Sigmoid colon (tissue), 7 donors: ENCODE measurements at places on chromosomes 2 and 18.

DNA sequence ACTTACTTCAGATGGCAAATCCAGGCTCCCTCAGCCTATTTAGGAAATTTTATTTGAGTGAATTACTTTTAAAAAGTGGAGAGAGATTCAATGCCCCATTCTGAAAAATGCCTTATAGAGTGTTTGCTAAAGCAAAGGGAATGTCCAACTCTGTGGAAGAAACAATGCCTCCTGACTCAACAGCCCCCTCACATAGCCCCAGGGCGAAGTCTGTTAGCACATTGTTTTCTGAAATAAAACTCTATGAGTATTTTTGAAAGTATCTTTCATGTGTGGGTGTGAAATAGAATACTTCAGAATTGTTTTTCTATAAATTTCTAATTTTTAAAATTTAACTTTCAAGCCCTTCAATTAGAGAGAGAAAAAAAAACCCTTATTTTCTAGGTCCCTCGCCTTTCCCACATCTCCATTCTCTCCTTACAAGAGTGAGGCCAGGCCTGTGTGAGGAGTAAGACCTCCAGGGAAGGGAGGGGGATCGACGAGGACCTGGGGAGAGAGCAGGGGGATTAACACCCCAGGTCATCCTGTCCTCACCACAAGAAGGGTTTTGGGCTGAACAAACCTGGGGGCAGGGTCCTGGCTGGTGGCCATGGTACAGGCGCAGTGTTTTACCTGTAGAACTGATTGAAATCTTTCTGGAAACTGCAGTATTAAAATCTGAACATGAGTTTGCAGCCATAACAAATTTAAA lies 141.4 kb downstream of the SNTG2 start:
- DNase-seq, result no peak

DNA sequence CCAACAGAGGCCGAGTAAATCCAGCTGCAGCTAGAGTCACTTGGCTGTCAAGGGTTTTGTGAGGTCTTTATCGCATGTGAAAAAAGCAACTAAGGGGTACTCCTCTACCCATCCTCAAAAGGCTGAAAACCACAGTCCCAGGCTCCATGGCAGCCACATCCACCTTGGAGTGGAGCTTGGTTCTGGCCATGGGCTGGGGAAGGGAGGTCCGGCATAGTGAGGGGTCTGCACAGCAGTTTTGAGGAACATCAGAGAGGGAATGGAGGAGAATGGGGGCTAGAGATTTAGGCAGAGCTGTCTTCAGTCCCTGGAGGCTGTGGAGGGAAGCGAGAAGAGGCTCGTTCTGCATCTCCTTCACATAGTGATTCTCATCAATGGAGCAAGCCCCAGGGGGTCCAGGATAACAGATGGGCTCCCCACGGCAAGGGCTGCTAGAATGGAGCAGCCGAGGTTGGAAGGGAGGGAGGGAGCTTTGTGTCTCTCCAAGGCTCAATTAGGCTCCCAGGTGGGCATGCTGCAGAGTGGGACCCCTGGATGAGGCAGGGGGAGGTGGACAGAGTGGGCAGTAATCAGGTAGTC lies 21.0 kb downstream of the MROH2A start:
- DNase-seq, result peak; percentile 33

DNA sequence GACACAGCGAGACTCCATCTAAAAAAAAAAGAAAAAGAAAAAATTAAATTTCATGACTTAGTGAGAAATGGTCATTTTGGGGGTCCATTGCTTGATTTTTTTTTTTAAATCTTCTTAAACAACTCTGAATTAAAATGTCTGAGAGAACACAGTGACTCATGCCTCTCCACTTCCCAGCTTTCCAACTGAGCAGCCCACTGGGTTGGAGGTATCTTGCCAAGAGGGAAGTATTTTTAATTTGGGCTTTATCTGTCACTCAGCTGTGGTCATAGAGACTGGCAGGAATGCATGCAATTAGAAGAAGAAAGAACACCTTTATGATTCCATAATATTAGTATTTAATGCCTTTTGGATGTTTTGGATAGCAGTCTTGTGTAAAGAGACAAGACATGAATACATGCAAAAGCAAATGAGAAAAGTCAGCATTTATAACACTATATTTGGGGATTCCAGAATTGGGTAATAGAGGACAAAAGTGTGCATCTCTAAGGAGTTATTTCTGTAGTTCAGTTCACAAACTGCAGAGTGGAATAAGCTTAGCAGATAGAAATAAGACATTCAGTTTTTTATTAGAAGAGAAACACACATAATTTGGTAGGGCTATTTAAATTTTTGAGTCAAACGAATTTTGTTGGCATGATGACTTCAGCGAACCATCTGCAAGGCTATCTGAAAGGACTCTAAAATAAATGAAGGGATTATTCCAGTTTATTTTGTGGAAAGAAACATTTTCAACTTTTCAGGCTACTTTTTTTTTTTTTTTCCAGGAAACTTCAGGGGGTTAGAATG lies 254.8 kb downstream of the TGIF1 start:
- no peak for DNase-seq

- DNase-seq, result no peak
Observed at GRCh38 chr2:238391042-238391689, 35.6 kb upstream of the ASB1 start.

GRCh38 chr18:76866666-76867065 lies 44.3 kb downstream of the ZNF236 start:
- no peak for DNase-seq

DNA sequence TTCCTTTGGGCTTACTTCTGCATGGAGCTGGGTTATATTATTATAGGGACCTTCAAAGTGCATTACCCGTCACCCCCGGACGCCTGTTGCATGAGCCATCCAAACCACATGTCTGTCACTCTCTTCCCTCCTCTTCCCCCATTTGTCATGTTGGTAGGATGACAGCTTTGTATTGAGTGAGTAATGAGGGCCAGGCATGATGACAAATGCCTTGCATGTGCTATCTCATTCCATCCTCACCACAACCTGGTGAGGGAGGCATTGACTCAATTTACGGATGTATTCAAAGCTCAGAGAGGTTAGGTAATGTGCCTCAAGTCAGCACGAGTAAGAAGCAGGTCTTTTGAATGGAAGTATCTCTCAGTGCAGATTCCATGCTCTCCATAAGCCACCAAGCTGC lies 510.5 kb upstream of the TNP1 start:
- no peak for DNase-seq

DNA sequence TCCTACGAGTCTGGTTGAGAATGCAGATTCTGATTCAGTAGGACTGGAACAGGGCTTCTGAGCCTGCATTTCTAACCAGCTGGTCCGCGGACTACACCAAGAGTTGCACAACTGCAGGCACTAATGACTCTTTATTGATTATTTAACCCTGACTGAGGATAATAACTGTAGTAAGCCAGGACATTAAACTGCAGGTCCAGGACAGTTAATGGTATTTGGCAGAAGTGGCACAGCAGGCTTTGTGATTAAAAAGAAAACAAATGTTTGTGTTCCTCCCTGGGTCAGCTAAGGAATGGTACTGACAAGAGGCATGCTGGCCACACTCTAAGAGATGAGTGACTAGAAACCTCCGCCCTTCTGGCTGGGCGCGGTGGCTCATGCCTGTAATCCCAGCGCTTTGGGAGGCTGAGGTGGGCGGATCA lies 59.4 kb downstream of the ALPK2 start:
- no peak for DNase-seq

GRCh38 chr2:98514096-98514639 lies 69.5 kb downstream of the INPP4A start:
- DNase-seq, result no peak

- DNase-seq, result no peak
Observed at GRCh38 chr18:62736077-62736855, 20.9 kb downstream of the PHLPP1 start.

- no peak for DNase-seq
Observed at GRCh38 chr2:107525406-107525805, 301.3 kb upstream of the RGPD4 start.

DNA sequence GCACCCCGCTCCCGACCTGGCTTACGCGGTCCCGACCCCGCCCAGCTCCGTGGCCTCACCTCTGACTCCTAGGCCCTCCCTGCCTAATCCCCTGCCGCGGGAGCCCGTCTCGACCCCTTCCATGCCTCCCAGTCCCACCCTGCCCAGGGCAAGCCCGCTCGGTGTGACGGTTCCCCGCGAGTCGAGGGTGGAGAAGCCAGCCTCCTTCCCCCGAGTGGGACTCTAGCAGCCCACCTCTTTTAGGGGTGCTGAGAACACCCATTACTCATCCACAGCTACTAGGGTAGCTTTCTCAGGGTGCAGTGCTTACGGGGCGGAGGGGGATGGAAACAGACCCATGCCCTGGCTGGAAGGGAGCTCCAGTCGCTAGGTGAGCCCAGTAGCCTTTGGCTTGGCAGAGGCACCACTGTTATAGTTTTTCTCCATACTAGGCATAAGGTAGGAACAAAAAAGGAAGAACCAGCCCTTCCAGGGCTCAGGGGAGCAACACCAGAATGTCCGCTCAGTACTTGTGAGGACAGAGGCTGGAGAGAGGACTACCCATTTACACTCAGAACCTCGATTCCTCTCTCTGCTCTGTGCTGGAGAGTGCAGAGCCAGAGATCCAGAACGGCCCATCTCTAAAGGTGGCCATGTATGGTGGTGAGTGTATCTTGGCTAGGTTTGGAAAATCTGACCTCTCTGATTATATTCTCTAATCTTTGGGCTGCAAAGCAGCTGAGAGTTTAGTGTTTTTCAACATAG lies 606 bp downstream of the AGBL5 start:
- DNase-seq, result peak; percentile 80

GRCh38 chr2:39875182-39875913 lies 96.3 kb upstream of the THUMPD2 start:
- DNase-seq, result peak; percentile 79

- DNase-seq, result no peak
Observed at GRCh38 chr2:108884619-108885018, 98.0 kb downstream of the CCDC138 start.

DNA sequence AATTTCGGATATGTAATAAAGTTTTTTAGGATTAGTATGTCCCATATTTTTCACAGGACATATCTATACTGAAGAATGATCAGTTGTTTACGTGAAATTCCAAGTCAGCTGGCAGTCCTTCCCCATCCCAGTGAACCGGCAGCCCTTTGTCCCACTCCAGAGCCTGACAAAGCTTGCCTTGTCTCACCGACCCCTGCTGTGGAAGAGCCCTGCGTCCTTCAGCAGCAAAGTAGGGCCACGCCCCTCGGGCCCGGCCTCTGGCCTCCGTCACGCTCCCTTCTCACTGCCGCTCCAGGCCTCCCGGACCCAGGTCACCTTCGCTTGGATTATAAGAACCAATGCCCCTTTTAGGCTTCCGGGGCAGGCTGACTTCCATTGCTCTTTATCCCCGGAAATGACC lies 89.8 kb upstream of the TGIF1 start:
- no peak for DNase-seq

GRCh38 chr2:207887500-207887899 lies 117.8 kb upstream of the FZD5 start:
- no peak for DNase-seq

- DNase-seq, result no peak
Observed at GRCh38 chr2:112636605-112637288, 9.0 kb upstream of the SLC20A1 start.

GRCh38 chr18:45444040-45444439 lies 171.2 kb upstream of the SLC14A2 start:
- DNase-seq, result no peak

DNA sequence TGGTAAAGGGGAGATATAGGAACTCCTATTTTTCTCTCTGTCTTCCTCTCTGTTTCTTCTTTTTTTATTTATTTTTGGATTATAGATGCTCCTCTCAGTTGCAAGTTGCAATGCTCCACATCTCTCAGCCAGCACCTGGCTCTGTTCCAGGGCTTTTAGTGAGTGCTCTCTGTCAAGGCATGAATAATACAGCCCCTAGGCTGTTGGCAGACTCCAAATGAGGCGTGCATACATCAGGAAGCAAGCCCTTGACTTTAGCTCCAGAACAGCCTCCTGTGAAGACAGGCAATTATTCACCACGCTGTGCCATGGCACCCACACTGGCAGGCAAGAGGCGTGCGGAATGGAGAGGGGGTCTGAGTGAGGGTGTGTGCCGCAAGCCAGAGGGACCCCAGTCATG lies 228.1 kb upstream of the PXDN start:
- DNase-seq, result peak; percentile 46

- peak; percentile 68 for DNase-seq
Observed at GRCh38 chr2:112623913-112624777, 21.6 kb upstream of the SLC20A1 start.

DNA sequence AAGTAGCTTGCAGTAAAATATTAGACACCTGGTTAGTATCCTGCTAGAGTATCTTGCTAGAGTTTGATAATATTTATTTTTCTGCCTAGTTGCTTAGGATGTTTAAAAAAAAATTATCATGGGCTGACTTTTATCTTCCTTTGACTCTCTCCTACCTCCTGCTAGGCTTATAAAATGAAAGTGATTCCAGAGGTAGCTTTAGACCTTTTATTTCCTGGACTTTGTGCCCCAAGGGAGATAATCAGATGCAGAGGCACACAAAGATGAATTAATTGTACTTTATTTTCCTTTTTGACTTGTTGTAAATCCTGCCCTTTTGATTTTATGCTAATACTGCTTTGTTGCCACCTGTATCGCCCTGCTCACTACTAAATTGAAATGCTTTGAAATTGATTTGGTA lies 130.7 kb downstream of the WDSUB1 start:
- DNase-seq, result no peak

DNA sequence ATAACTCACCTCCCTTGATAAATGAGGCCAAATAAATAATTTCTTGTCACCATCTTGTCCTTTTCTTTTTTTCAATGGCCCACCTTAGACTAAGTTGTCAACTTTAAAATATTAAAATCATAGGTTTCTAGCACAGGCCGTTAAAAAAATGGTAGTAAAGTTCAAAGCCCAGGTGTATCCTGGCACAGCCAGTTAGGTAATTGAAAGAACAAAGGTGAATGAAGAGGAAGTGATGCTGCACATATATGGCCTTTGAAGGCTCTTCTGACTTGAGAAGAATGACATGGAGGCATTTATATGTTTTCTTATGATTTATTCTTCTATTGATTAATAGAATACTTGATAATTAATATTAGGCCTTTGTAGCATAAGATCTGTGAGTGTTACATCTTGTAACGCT lies 208.7 kb downstream of the PTPRM start:
- no peak for DNase-seq

DNA sequence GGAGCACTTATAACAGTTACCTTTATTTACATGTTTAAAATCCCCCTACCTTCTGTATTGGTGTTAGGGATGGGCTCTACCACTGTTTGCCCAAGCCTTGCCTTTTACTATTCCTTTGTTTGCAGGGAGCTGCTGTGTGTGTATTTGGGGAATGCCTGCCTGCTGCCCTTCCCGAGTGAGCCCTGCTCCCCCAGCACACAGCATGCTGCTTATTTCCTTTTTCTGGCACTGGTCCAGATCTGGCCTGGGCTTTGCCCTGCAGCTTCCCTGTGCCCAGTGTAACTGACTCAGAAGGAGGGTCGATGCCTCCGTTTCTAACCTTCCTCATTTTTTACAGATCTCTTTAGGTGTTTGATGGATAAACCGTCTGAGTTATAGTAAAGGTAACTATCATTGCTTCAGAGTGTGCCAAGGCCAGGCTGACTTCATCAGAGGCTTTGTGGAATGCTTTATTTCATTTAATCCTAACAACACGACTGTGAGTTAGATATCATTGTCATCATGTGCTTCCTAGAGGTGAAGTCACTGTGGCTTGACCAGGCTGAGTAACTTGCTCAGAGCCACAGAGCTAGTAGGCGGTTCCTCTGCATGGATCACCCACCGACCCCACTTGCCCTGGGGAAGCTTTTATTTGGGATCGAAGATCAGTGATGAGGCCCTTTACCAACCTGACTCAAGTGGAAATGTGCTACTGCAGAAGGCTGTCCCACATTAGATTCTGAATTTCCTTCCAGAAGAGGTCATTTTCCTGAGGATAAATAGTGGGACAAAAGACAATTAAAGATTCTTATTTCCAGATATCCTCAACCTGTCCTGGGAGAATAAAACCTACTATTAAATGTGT lies 238.8 kb downstream of the ZNF407 start:
- DNase-seq, result peak; percentile 70

GRCh38 chr2:105325389-105325963 lies 4.1 kb downstream of the TGFBRAP1 start:
- no peak for DNase-seq
